Activated naive CD4-positive, alpha-beta T cell treated with anti-CD3 and anti-CD28 coated beads, Interleukin-2, amount 50 U/mL, for 16 hours (primary cell): ENCODE measurements at places on chromosomes 16 and 17.

DNA sequence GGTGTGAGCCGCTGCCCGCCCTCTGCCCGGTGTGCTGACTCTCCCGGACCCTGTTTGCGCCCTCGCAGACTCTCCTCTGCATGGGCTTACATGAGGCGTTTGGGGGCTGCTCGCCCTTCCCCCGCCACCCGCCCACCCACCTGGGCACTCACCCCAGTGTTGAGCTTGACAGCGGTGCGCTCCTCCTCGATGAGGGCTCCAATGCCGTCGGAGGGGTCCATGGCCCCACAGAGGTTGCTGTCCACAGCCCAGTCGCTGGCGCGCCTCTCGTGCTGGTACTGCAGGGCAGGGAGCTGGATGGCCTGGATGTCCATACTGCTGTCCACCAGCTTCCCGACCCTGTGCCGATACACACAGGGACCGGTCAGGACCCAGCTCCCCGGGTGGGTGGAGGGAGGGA lies 21.4 kb upstream of the RNPS1 start:
- no peak for DNase-seq

GRCh38 chr16:65961476-65962143 lies 404.9 kb upstream of the CDH5 start:
- no peak for DNase-seq

- DNase-seq: no peak
These were observed 93.9 kb downstream of the YPEL2 start for GRCh38 chr17:59425085-59425931.

- DNase-seq: no peak
These were observed 57.9 kb downstream of the GNA13 start for GRCh38 chr17:64998436-64999190.

GRCh38 chr17:40417258-40417608 lies 463 bp downstream of the TOP2A start:
- no peak for DNase-seq

- no peak for DNase-seq
These were observed 53.1 kb upstream of the CHMP6 start for GRCh38 chr17:80938556-80938955.

DNA sequence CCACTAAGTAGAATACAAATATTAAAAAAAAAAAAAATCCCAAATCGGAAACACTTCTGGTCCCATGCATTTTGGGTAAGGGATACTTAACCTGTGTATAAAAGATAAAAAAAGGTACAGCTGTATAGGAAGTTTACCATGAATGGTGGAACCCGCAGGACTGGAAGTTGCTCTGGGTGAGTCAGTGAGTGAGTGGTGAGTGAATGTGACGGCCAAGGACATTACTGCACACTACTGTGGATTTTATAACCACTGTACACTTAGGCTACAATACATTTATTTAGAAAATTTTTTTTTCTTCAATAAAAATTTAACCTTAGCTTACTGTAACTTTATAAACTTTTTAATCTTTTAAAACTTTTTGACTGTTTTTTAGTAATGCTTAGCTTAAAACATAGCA lies 71.3 kb upstream of the BCAR1 start:
- no peak for DNase-seq

GRCh38 chr16:89197633-89198416 lies 2.5 kb downstream of the SLC22A31 start:
- no peak for DNase-seq

- peak; percentile 18 for DNase-seq
These were observed 439.8 kb downstream of the SOX9 start for GRCh38 chr17:72560303-72561247.

DNA sequence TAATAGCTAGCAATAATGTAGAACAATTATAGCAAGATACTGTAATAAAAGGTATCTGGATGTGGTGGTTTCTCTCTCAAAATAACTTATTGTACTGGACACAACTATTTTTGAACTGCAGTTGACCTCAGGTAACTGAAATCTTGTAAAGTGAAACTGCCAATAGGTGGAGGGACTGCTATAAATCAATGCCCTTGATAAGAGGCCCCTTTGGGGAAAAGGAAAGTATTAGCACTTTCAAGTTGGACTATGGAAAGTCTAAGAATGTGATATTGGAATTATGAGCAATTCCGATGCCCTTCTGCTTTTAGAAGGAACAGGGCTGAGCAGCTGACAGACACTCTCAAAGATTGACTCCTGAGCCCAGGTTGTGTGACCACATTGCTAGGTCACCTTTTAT lies 44.5 kb upstream of the ARHGAP44 start:
- DNase-seq: no peak

GRCh38 chr17:56897646-56898424 lies 16.0 kb downstream of the TRIM25 start:
- DNase-seq: no peak

DNA sequence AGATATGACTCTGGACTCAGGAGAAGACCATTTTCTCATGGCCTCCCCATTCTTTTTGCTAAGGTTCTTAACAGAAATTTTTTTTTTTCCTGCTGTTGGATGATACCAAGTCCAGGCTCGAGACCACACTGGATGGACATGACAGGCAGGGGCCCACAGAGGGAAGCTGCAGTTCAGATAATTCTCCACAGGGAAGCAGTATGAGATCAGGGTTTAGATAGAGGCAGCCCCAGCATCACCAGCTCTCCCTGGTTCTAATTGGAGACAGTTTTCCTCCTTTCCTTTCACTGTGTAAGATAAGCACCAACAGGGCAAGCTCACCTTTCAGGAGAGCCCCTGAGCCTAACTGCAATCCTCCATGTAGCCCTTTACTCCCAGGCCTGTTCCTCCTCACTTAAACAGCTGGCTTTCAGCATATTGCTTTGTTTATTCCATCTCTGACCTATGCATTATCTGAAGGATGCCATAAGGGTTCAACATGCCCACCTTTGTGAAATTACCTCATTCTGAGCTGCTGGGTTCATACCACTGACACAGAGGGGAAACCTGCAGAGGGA lies 108.1 kb downstream of the SNX11 start:
- DNase-seq: no peak

DNA sequence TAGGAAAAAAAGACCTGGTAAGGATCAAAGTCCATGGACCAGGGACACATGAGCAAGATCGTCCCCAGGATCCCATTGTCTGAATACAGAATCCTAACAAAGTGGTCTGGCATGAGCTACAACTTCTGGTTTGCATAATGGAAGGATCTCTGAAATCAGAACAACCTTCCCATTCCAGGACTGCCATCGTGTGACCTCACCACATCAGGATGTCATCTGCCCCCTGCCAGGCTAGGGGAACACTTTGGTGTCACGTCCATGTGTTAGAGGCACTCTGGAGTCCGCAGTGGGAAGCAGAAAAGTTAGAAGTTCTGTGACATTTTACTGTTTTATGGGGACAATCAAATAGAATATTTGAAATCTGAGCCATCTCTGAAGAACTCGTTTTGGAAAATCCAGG lies 160.7 kb downstream of the RGS9 start:
- DNase-seq: no peak

DNA sequence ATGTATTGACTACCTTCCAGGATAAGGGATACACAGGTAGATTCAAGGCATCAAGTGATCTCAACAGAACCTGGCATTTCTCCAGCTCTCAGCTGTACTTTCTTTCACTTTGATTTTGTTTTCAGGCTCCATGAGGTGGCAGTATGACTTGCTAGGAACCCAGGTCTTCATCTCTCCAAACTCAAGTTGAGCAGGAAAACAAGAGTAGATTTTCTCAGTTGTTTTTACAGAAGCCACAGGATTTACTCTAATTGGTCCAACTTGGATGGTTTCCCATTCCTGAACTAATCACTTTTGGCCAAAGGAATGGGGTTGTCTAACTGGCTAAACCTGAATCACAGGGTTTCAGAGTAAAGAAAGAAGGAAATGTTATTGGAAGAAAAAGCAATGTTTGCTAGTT lies 146.6 kb downstream of the TRIM37 start:
- DNase-seq: no peak

DNA sequence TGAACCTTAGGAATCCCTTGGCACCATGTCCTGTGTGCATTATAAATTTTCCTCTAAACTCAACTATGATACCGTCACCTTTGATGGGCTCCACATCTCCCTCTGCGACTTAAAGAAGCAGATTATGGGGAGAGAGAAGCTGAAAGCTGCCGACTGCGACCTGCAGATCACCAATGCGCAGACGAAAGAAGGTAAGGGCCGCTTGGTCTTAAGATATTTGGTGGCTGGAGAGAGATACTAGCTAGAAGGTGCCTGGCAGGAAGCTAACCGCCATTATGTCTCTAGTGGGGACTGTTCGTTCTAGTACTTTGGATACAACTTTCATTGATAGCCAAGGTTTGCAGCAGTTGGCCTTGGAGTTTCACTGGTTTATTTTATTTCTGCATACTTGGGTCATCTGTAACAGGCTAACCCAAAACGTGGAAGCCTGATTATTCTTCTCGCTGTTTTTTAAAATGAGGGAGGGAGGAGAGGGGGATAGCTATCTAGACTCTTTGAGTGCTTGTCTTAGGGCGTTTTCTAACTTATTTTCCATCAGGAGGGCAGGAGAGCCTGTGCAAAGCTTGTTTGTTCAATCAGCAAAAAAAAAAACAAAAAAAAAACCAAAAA lies 1.3 kb downstream of the RBBP6 start:
- no peak for DNase-seq

- no peak for DNase-seq
These were observed 18.7 kb downstream of the TMEM235 start for GRCh38 chr17:78249818-78250806.

DNA sequence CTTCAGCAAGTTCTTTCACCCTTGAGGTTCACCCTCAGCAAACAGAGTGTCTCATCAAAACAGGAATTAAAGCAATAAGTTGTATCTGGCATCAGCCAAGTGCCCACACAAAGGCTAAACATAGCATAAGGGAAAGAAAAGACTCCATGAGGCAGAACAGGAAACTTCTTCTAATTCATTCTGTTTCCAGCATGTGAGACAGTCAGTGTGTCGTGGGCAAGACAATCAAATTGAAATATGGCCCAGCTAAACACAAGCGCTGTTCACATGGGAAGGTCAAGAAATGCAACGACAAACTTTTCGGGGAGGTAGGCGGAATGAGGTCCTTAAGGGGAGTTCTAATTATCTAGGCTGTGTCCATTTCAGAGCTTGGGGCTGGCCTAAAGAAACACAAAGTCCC lies 393.4 kb downstream of the HAPSTR1 start:
- no peak for DNase-seq

DNA sequence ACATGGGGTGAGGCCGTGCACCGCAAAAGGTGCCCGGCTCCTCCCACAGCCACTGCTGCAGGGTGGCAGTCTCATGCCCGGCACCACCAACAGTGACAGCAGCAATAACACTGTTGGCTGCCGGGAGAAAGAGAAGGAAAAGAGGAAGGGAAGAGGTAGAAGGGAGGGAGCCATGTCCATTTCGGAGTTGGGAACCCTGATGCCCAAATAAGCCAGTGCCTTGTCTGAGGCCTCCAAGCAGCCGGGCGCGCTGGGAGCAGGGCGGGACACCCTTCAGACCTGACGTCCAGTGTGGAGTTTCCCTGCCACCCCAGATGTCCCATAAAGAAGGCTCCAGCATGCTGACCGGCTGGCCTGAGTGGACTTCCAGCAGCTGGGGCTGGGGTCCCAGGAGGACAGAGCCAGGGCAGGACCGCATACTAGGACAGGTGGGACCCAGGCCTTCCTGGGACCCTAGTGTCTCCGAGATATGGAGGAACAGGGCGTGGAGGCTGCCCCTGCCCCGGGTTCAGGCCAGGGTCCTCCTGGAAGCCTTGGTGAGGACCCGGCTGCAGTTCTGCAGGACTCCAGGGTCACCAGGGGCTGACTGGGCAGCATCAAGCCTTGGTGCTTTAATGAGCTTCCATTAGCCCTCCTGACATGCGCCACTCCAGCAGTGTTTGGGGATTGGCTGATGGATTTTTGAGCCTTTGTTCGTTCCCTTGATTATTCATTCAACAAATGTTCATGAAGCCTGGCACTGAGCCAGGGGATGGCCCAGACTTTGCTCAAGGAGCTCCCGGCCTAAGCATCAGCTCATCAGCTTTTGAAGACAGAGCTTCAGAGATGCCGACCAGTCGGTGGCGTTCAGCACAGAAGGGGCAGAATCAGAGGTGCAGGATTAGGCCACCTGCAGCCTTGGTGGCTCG lies 223.6 kb upstream of the CIBAR2 start:
- DNase-seq: no peak

GRCh38 chr17:28916302-28916934 lies 13.5 kb upstream of the DHRS13 start:
- DNase-seq: peak; percentile 47

- DNase-seq: no peak
These were observed 4.6 kb upstream of the AKTIP start for GRCh38 chr16:53507464-53508179.

DNA sequence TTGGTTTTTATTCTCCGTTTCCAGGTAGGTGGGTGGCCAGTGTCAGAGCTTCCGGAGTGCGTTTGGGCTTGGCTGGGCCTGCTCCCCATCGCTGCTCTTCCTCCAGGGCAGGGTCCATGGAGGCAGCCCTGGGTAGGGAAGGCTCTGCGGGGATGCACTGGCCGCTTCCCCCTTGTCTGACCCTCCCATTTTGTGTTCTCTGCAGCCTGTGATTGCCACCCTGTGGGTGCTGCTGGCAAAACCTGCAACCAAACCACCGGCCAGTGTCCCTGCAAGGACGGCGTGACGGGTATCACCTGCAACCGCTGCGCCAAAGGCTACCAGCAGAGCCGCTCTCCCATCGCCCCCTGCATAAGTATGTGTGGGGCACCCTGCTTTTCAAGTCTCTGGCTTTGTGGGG lies 158.3 kb downstream of the NTN1 start:
- DNase-seq: no peak

DNA sequence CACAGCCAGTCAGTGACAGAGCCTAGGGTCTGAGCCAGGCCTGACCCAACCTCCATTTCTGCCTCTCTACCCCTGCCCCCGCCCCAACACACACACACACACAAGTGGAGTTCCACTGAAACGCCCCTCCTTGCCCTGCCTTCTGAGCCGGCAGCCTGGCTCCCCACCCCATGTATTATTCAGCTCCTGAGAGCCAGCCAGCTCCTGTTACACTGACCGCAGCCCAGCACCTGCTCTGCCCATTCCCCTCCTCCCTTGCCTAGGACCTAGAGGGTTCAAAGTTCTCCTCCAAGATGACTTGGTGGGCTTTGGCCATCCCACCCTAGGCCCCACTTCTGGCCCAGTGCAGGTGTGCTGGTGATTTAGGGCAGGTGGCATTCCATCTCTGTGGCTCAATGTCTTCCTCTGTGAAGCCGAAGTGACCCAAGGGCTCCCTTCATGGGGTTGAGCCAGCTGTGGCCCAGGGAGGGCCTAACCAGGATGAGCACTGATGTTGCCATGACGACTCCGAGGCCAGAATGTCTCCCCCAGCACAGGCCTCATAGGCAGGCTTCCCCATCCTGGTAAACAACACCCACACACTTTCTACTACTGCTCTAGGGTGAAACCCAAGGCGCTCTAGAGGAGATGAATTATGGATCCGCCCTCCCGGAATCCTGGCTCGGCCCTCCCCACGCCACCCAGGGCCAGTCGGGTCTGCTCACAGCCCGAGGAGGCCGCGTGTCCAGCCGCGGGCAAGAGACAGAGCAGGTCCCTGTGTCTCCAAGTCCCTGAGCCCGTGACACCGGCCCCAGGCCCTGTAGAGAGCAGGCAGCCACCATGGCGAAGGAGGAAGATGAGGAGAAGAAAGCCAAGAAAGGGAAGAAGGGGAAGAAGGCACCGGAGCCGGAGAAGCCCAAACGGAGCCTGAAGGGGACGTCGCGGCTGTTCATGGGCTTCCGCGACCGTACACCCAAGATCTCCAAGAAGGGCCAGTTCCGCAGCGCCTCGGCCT lies 9.7 kb downstream of the MYO15A start:
- DNase-seq: no peak
